ENCODE measurements at places on chromosomes 16 and 17. TPM values are rescaled to one million over a fixed set of nuclear protein-coding genes. Genes with fewer than 3 reads are reported as not detected.

The FAM171A2 gene
- 0.91 TPM for total RNA-seq

The CA7 gene
- not detected for total RNA-seq

The SOX9 gene
- total RNA-seq: 12.6 TPM

The TMEM94 gene
- 30.7 TPM for total RNA-seq

The USH1G gene
- not detected for total RNA-seq

The TNS4 gene
- total RNA-seq: 0.26 TPM

The SPNS3 gene
- not detected for total RNA-seq

The KIF2B gene
- total RNA-seq: not detected

The OTOA gene
- total RNA-seq: 0.13 TPM

The SYCE1L gene
- total RNA-seq: not detected

The RBFOX1 gene
- not detected for total RNA-seq

The G6PC1 gene
- not detected for total RNA-seq

The RNU2-1 gene
- not detected for total RNA-seq

The HOXB7 gene
- total RNA-seq: not detected

The ELMO3 gene
- total RNA-seq: 0.11 TPM

The TNFRSF13B gene
- total RNA-seq: not detected

The CFAP52 gene
- total RNA-seq: 0.39 TPM

The ST6GALNAC2 gene
- 1.4 TPM for total RNA-seq

The AMDHD2 gene
- total RNA-seq: 28.1 TPM

The KRT40 gene
- total RNA-seq: not detected

The METTL23 gene
- 20.1 TPM for total RNA-seq

The MYADML2 gene
- not detected for total RNA-seq

All from articular chondrocyte of knee joint (primary cell).